ENCODE measurements at places on chromosomes 5 and 9.

- DNase-seq, result peak; percentile 69
Measured at GRCh38 chr5:180618829-180619562, 27.7 kb upstream of the SCGB3A1 start.

DNA sequence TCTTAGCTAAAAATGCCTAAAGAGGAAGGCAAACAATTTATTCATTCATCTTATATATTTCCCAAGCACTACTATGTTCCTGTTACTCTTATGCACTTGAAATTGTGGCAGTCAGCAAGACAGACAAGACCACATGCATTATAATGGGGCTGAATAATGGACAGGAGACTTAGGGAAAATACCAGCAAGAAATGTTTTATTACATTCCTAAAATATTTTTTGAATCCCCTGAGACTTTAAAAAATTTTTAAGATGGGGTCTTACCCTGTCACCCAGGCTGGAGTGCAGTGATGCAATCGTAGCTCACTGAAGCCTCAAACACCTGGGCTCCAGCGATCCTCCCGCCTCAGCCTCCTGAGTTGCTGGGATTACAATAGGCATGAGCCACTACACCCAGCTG is 13.2 kb downstream of the ZCCHC9 start:
- no peak for DNase-seq

GRCh38 chr5:122435234-122435633 is 123.2 kb downstream of the SNCAIP start:
- DNase-seq, result no peak

DNA sequence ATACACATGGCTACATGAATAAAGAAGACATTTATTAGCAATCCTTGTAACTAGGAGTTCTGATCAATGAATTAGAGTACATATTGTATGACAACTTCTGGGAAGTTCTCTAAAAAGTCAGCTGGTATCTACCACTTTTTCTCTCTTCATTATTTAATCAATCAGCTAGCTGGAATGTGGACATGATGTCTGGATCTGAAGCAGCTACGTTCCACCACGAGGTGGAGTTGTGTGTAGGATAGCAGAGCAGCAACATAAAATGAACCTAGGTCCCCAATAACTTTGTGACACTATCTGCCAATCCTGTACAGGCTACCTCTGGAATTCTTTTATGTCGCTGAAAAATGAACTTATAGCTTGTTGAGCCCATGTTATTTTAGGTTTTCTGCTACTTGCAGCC is 32.9 kb upstream of the ENTREP1 start:
- no peak for DNase-seq

- DNase-seq, result no peak
Measured at GRCh38 chr5:62327138-62328053, 21.4 kb downstream of the KIF2A start.

DNA sequence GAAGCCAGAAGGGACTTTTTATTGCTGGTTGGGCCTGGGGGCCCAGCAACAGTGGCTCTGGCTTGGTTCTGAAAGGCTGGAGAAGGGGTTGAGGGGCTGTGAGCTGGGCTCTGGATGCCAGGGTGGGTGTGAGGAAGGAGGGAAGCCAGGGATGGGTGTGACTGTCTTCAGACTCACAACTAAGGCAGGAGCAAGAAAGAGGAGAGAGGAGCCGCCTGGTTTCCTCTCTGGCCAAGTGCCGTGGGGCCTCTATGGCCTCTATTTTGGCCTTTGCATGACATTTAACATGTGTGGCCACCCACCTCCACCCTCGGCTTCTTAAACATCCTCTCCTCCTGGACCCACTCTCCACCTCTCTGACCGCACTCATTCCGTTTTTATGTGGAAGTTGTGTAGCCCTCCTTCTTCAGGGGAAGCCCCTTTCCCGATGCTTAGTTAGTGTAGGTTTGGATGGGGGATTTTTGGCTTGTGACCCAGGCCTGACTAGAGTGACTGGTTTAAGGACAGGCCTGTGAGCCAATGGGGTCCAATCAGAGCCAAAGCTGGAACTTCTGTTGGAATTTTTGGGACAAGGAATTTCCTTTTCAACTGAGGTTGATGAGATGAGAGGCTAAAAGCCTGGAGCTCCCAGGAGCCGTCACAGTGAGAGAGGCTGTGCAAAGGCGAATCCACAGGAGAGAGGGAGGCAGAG is 517.8 kb downstream of the CCDC171 start:
- DNase-seq, result no peak

DNA sequence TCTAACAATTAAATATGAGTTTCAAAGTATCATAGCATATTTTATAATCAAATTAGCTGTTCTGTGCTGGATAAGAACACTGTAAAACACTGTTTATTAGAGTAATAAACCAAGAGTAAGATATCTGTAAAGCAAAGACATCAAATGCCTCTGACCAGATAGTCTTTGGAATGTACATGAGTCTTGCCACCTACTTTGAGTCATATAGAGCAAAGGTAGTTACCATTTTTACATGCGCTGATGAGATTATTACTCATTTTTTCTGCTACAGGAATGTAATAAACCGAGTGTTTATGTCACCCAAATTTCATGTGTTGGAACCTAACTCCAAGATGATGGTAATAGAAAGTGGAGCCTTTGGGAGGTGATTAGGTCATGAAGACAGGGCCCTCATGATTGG is 654.5 kb downstream of the CETN3 start:
- DNase-seq, result no peak

DNA sequence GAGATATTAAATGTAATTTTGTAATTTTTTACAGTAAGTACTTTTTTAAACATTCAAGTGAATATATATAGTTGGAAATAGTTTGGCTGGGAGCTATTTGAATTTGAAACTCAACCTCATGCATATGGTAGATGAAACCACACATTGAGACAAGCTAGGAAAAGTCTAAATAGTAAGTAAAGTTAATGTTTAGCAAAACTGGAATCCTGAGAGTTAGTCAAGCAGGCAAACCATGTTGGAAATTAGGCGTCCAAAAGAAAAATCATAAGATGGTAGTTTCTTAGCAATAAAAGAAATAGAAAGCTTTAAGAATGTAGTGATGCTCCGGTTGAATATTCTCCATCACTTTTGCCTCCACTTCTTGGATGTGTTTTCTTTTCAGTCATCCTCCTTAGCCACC is 657.1 kb upstream of the CDH10 start:
- no peak for DNase-seq

DNA sequence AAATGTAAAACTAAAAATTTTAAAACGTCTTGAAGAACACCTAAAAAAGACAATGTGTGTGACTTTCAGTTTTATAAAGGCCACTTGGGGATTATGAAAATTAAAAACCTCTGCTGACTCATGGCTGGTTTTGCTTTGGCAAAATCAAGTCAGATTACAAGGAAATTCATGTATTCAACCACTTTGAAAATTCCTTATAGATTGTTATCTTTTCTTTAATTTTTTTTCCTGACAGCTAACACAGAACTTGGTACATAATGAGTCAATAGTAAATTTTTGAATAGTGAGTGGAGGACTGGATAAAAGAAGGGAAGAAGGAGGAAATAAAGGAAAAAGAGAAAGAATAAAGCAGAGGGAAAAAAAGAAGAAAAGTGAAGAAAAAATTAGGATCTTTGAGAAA is 1774.7 kb upstream of the ACO1 start:
- DNase-seq, result no peak

DNA sequence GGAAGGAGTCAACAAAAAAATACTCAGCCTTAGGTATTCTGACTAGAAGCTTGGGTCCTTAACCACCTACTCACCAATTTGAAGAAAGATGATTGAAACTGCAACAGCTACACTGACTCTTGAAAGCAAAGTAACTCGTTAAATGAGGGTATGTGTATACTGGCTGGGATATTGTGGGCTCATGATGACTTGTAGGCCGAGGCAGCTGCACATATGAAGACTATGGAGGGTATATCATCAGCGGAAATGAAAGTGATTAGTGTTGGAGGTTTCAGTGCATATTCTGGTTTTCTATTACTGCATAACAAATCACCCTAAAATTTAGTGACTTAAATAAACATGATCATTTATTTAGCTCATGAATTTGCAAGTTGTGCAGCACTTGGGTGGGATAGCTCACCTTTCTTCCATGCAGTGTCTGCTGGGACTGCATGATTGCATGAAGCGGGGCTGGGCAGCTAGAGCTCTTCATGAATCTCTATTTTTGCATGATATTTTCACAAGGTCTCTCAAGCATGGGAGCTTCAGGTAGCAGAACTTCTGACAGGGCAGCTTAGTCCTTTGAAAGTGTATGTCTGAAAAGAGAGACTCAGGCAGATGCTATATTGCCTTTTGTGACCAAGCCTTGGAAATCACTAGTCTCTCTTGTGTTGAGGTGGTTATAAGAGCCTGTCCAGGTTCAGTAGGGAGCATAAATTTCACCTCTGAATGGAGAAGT is 96.1 kb upstream of the CDKN2B start:
- DNase-seq, result peak; percentile 25

DNA sequence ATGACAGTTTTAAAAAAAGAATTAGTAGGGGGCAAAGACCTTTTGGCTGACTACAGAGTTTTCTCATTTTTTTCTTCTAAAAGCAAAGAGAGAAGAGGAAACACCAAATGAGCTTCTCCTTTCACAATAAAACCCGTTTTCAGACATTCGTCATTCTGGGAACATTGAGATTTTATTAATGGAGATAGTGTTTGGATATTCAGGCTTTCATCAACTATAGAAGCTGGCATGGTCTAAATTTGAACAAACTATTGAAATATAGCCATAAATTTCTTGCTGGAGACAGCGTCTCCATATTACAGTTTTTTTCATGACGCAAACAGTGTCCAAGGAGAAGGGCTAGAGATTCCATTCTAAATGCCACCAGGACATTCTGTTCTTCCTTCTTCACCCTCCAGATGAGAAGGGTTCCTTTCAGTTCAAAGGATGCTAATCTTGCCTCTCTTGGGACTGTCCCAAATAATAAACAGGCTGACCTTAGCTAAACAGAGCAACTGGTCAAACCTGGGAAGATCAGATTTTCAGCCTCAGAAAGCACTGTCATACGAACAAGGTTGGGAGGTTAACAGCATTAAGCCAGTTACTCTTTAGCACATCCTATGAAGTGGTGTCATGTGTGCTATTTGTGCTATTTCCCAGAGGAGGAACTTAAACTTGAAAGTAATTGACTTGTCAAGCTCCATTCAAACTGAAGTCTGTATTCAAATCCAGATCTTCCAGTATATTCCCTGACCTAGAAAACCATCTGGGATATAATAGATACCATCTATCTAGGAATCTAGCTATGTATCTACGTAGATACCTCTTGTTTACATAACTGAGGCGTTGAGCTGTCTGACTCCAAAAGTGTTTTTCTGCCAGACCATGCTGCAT is 125.6 kb downstream of the LPAR1 start:
- DNase-seq, result no peak

DNA sequence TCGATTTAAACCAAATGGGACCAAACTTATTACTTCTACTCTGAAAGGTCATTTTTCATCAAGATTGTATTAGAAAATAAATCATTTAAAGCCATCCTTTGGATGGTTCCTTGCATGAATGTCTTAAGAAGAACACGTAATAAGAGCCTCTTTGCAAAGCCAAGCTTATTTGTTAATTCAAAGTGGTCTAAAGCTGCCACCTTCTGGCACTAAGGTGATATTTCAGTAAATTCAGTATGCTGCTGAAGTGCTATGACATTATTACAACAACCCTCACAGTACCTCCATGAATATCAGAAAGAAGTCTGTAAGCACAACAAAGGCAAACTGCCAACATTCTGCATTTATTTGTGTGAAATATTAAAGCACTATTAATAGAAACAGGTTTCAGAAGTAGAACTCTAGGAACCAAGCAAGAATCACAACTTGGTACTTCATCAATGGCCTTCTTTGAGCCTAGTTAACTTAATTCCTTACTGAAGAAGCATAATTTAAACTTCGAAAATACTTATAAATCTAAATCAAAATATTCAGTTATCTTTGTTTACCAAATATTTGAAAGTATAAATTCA is 53.1 kb upstream of the TYRP1 start:
- no peak for DNase-seq

DNA sequence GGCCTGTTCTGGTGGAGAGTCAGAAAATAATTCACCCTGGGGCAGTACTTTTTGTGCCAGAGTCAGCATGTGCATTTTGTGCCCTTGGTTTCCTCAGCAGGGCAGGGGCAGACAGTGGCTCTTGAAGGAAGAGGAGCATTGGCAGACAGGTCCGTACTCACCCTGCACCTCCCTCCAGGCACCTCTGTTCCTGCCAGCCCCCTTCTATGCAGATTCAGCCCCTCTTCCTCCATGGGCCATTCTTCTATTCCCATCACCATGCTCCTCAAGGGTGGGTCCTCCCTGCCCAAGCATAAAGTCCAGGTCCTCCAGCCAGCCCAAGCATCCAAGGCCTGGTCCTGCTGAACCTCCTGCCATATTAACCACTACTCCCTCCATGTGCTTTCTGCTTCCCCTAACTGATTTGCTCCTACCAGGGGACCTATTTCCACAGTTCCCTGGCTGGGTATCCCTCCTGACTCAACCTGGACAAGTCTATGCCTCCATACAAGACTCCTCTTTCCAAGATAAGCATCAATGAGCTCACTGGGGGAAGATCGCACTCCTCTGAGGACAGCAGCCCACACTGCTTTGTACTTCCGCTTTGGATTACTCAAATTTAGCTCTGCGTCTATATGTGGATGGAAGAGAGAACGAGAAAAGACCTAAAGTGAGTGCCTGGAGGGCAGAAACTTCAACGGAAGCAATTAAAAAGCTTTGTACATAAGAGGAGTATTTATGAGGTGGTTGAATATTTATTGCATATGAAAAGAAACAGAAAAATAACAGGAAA is 9.3 kb upstream of the ACSL6 start:
- DNase-seq, result no peak
